ENCODE measurements at places on chromosomes 7 and 10. TPM values are rescaled to one million over a fixed set of nuclear protein-coding genes. Genes with fewer than 3 reads are reported as not detected.

Gene ADCY1
- 0.51 TPM for total RNA-seq

Gene COL1A2
- 2,400 TPM for total RNA-seq

Gene NHLRC2
- 8.5 TPM for total RNA-seq

Gene CYP3A4
- total RNA-seq: not detected

Gene PRKCQ
- 0.26 TPM for total RNA-seq

Gene GOLGA7B
- not detected for total RNA-seq

Gene IFT22
- 19.8 TPM for total RNA-seq

Gene CYP2C19
- total RNA-seq: not detected
